Effector memory CD4-positive, alpha-beta T cell (primary cell): ENCODE measurements at places on chromosomes 11 and 22.

DNA sequence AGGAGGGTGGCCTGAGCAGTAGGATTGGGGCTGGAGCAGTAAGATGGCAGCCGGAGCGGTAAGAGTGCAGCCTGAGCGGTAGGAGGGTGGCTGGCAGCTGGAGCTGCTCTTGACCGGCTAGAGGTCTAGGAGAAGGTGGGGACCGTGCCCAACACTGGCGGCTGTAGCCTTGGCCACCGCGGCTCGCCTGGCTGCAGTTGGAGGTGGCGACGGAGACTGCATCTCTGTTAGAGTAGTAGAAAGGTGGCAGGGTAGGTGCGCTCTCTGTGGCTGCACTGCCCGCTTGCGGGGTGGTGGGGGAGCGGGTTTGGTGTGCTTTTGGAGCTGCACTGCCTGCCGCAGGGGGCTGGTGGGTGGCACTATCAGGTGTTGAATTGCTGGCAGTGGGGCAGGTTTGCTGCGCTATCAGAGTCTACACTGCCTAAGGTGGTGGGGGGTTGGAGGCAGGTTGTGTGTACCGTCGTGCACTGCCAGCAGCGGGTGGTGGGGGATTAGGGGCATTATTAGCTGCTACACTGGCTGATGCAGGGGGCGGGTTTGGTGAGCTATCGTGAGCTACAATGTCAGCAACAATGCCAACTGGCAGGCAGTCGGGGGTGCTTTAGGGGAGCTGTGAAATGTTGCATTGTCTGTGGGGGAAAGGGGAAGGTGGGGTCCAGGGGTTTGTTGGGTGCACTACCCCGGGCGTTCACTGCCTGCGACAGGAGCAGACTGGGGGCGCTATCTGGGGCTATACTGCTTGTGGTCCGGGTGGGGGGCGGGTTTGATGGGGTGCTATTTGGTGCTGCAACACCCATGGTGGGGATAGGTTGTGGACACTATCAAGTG lies 4461.3 kb upstream of the OR11H1 start:
- no peak for DNase-seq

DNA sequence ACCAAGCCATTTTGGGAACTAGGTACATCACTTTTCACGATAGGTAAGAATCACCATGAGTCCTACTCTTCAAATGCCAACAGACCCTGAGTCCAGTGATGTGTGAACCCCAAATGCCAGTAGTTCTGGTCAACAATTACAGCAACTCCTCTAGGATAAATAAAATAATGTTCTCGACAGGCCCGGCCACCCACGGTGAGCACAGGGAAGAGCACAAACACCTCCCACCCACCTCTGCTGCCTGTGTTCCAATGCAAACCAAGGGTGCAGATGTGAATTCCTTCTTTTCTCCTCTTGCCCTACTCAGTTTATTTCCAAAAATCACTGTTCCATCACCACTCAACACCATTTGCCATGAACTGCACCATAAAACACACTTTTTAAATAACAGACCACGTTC lies 33.3 kb downstream of the MPPED2 start:
- no peak for DNase-seq

- DNase-seq, result no peak
Observed at GRCh38 chr11:125128450-125128849, 17.0 kb upstream of the TMEM218 start.

DNA sequence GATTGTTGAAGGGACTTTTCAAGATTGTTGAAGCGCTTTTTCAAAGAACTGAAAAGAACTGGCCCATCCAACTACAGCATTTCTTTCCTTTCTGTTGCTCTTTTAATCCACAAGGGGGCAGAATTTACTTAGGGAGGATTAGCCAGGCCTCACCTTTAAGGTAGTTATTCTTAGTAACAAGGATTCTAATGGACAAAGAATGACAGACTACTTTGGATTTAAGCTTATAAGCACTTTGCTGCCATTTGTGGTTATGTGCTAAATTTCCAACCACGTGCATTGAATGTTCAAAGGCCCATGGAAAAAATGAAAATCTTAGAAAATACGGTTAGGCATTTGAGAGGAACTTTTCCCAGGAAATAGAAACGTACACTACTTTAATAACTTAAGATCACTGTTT lies 49.5 kb upstream of the HSPA8 start:
- DNase-seq, result no peak

DNA sequence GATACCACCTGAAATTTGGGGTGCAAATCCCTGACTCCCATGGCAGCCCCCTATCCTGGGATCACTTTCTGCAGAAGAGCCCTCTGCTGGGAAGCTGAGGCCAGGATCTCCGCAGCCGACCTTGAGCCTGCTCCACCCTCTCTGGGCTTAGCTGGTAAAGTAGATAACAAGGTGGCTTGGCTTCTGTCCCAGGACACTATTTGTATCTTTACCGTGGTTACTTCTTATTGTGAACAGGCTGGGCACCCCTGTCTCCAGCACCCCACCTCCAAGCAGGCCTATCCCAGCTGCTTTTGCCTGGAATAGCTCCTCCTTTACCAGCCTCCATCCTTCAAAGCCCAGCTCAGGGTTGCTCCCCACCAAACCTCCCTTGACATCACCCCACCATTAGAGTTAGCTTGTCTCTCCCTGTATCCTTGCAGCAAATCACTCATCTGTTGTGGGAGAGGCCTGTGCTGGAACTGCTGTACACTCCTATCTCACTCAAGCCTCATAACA lies 35.2 kb upstream of the P2RY2 start:
- DNase-seq, result no peak

GRCh38 chr22:45235101-45235777 lies 5.5 kb downstream of the KIAA0930 start:
- DNase-seq, result no peak

DNA sequence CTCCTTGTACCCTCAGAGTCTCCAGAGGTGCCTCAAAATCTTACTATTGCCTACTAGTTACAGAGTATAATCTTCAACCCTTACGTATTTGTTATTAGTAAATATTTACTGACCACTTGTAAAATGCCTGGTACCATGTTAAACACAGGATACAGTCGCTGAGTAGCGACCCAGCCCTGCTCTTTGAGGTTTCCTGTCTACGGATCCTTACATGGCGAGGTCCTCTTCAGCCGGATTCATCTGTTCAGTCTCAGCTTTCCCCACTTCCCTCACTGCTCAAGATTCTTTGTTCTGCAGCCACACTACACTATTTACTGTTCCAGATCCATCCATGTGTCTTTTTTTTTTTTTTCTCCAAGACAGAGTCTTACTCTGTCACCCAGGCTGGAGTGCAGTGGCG lies 13.2 kb upstream of the TTC36 start:
- DNase-seq, result no peak

DNA sequence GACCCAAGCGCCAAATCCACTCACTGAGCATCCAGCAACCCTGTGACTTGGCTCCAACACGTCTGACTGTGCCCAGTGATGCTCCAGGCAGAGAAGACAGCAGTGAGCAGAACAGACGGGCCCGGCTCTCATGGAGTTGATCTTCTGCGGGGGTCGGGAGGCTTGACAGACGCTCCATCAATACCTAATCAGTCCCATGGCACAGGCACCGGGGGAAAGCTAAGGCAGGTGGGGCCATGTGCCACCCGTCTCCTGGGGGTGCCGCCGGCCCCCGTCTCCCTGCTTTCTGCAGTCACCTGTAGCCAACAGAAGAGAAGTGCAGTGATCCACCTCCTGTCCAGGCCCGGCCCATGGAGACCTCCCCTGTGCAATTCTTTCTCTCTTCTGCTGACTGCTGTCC lies 47.5 kb downstream of the LINC01488 start:
- DNase-seq, result no peak

DNA sequence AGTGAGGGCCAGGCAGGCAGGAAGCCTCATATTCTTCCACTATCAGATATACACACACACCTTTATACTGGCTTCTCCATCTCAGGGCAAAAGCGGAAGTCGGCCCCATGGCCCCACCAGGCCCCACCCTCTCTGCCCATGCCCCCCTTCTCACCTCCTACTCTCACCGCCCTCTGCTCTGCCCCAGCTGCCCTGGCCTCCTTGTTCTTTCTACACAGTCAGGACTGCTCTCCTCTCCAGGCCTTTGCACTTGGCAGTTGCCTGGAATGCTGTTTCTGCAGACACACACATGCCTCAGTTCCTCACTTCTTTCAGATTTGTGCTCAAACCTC lies 25.3 kb downstream of the OTOG start:
- DNase-seq, result no peak

GRCh38 chr11:34065505-34066203 lies 14.1 kb downstream of the CAPRIN1 start:
- no peak for DNase-seq

DNA sequence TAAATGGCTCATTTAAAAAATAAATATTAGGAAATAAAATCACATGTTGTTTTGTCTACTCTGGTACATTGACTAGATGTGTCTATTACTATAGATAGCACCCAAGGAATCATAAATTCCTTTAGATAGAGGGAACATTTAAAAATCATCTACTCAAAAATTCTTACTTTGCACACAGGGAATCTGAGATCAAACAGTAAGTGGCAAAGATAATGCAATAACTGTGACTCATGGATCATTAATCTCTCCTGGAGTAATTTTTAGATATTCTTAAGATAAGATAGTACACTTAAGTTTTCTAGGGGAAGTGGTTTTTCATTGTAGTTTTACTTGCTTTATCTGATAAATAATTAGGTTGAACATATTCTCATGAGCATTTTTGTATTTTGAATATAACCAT lies 468.9 kb downstream of the LUZP2 start:
- DNase-seq, result no peak

GRCh38 chr22:37340331-37341262 lies 58.3 kb downstream of the CYTH4 start:
- DNase-seq, result no peak

DNA sequence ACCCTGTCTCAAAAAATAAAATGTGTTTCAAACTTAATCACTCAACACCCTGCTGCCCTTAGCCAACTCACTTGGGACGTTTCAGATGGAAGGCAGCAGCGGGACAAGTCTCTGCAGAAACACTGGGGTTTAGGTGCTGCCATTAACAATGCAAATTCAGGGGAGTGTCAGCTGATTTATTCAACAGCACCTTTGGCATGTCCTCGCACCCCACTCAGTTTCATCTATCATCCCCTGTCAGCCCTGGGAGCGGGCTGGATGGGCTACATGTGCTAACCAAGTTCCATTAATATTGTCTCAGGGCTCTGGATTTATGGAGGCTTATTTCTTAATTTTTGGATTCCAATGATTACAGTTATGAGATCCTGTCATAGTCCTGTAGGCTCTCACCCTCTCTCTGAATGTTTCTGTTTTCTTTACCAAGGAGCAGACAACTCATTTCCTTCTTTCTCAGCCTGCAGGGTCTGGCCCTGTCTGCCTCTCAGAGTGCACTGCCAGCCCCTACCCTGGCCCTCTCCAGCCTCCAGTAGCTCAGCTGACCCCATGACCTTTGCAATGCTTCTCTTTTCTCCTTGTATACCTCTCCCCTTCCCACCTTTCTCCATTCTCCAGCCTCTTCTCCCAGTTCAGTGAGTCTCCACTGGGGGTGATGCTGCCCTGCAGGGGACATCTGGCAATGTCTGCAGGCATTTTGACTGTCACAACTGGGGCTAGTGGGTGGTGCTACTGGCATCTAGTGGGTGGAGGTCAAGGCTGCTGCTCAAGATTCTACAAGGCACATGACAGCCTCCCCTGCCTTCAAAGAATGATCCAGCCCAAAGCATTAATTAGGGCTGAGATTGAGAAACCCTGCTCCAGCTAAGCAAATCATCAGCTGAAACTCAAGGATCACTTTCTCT lies 79.0 kb downstream of the APIP start:
- DNase-seq, result no peak

DNA sequence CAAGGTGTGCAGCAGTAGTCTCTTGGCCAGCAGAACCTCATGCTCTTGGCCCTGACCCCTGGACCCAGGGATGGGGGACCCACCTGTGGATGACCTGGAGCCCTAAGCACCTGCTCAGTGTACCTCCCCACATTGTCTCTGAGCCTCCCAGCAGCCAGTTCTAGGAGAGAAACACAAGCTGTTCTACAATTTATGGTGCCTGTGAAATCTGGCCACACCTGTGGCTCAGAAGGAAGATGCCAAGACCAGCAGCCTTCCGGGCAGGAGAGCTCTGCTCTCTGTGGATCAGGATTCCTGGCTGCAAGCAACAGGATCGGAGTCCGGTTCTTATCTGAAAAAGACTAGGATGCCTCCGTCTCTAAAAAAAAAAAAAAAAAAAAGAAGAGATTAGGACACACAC lies 103.6 kb upstream of the ANO1 start:
- DNase-seq, result no peak

DNA sequence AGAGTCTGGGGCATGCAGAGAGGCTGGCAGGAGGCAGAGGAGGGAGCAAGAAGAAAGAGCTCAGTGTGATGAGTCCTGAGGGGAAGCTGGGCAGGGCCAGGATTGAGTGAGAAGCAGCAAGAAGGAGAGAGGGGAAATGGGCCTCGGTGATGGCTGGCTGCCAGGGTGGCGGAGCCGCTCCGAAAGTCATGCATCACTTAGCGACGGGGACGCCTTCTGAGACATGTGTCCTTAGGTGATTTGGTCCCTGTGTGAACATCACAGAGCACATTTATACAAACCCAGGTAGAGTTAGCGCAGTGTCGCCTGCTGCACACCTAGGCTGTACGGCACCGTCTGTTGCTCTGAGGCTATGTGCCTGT lies 15.1 kb downstream of the TBC1D22A start:
- no peak for DNase-seq

DNA sequence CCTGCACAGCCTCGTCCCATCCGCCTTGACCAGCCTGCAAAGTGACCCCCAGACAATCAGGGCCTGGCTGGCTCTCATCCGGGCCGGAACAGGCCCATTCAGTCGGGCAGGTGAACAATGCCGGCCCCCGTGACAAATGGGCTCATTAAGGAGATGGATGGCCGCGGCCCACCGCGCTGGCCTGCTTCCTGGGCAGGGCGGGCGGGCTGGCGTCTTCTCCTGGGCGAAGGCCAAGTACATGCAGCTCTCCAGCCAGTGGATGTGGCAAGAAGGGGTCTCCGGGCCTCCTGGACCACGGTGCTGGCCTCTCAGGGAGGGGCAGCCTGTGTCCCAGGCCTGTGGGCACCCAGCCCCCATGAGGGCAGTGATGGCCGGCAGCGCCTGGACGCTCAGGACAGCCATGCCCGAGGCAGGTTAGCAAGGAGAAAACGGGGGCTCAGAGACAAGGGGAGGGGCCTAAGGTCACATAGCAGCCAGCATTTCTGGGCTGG lies 1022.8 kb downstream of the BRD1 start:
- DNase-seq, result no peak

DNA sequence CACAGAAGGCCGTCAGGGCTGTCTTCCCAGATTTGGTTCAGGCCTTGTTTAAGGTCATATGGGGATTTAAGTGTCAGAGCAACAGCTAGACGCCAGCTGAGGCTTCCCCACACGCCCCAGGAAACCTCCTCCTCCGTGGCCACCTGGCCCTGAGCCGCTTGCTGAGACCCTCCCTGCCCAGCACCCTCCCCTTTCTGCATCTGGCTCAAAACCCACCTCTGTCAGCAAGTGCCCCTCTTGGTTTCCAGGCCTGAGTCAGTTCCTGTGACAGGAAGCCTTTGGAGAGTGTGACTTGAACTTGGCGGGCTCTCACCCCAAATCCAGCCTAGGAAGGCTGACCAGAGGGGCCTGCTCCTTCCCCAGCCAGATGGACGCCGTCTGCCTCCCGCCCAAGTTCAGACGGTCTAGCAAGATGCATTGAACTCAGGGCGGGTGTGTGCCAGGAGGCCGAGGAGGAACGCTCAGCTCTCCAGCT lies 561 bp downstream of the FXYD2 start:
- DNase-seq, result no peak

- no peak for DNase-seq
Observed at GRCh38 chr11:44876906-44877305, 73.8 kb downstream of the TP53I11 start.
